Muscle of arm (tissue), 14 donors: ENCODE measurements at places on chromosomes 16 and 17.

DNA sequence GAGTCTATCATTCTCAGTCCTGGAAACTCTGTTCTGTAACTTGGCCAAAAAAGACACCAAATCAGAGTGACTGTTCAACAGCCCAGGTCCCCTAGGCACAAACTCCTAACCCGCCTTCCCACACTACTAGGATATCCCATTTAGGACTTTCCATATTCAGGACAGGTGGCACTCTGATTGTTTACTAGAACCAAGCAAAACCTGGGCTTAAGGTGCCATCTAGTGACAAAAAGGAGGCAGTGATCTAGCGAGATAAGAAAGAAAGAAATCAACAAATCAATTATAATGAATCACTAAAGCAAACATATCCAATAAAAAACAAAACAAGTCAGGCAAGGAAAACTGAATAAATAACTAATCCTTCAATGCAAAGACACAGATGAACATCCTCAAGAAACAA is 203.9 kb downstream of the CEP112 start:
- no peak for DNase-seq

DNA sequence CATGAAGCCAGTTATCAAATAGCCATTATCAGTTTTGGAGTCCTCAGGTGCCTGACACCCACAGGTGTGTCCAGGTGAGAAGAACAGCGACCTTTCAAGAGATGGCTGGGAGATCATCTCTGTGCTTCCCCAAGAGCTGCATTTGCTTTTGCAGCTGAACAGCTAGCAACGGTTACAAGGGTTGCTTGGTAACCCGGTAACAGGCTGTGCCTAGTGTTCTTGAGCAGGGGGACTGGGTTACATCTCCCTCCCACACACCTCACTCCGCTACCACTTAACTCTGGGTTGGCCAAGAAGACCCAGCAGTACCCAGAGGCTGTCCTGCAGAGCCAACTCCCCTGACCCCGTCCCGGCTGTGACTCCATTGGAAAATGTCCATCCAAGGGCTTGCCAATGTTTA is 147.0 kb downstream of the SLC39A11 start:
- DNase-seq: no peak

GRCh38 chr16:976389-976931 is 5.1 kb upstream of the SOX8 start:
- DNase-seq: no peak

DNA sequence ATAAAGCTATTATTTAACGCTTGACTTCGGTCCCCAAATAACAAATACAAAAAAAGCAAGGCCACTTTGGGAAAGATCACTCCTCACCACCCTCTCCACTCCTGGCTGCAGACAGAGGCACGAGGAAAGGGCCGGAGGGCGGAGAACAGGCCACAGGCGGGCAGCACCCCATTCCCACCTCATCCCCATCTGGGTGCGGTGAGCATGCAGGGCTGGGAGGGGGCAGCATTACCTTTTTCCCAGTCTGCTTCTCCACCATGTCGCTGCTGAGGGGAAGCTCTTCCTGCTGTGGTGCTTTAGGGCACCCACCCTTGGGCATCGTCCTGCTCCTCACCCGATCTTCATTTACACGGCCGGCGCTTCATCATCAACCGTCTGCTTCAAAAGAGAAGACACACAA is 99.2 kb downstream of the ZNF778 start:
- DNase-seq: no peak

- no peak for DNase-seq
These were observed 88.4 kb downstream of the USP32 start for GRCh38 chr17:60303406-60304099.

DNA sequence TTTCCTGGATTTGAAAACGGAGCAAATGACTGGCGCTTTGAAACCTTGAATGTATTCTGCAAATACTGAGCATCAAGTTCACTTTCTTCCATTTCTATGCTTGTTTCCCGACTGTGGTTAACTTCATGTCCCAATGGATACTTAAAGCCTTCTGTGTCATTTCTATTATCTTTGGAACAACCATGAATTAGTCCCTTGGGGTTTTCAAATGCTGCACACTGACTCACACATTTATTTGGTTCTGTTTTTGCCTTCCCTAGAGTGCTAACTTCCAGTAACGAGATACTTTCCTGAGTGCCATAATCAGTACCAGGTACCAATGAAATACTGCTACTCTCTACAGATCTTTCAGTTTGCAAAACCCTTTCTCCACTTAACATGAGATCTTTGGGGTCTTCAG is 32.3 kb downstream of the BRCA1 start:
- DNase-seq: no peak

DNA sequence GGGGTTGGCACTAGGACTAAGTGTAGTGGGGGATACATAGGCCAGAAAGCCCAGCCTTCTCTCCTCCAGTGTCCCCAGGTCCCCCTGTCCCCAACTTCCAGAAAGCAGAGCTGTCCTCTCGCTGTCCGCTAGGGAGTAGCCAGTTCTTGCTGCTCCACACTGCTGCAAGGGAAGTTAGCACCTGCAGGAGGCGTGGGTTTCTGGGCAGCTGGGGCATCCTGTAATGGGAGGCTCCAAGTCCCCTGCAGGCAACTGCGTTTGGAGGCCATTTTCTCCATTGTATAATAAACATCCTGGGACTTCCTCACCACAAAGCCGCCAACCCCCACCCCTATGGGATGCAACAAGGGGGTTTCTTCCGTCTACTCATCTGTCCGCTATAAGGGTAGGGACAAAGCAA is 1.7 kb downstream of the RPRML start:
- no peak for DNase-seq

GRCh38 chr16:55256412-55257016 is 67.5 kb upstream of the IRX6 start:
- no peak for DNase-seq

DNA sequence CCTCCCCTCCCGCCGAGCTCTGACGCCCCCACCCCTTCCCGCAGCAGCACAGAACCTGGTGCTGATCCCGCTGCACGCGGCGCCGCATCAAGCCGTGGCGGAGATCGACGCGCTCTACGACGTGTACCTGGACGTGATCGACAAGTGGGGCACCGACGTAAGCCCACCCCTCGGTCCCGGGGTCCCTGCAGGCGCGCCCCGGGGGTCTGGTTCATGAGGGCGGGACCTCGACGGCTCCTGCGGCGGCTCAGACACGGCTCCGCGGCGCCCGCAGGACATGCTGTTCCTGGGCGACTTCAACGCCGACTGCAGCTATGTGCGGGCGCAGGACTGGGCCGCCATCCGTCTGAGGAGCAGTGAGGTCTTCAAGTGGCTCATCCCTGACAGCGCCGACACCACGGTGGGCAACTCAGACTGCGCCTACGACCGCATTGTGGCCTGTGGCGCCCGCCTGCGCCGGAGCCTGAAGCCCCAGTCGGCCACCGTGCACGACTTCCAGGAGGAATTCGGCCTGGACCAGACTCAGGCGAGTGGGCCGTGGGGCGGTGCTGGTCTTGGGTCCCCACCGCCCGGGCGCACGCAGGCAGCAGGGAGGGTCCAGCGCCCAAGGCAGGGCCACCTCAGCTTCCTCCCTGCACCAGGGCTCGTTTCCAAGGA is 1.4 kb downstream of the DNASE1L2 start:
- no peak for DNase-seq

DNA sequence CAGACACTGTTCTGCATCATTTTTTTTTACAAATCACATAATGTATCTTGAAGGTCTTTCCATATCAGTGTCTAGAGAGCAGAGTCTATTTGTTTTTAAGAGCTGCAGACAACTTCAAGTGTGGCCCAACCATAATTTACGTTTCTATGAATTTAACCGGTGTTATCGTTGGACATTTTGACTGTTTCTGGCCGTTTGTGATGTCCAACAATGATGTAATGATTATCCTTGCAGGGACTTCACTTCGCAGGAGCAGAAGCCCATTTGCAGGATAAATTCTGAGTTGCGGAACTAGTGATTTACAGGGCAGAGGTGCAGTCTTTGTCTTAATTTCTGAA is 26.9 kb upstream of the HLF start:
- no peak for DNase-seq

DNA sequence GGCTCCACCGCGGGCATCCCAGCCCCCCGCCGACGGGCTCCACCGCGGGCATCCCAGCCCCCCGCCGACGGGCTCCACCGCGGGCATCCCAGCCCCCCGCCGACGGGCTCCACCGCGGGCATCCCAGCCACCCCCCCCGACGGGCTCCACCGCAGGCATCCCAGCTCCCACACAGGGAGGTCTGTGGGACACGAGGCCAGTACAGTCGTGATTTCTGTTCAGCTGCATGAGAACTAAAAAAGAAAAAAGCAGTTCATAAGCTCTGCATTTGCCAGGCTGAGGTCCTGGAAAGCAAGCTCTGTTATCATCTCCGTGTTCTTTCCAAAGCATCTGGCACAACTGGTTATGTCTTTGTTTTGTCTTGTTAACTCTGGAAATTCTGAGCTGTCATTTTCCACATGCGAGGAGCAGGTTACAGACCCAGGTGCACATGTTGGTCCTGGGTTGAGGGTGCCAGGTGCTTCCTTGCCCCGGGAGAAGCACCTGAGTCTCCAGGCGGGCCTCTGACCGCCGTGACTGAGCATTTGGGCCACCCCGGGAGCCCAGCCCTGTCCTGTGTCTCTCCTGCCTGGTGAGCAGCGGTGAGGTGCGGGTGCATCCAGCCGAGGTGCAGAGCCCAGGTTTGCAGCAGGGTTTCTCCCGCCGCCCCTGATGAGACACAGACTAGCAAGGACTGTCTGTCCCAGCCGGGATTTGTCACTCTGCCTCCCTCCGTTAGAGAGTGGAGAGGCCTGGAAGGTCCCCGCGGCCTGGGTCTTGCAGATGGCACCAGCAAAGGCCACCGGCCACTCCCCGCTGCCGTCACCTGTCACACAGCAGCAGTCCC is 9.9 kb upstream of the WFIKKN1 start:
- DNase-seq: no peak

DNA sequence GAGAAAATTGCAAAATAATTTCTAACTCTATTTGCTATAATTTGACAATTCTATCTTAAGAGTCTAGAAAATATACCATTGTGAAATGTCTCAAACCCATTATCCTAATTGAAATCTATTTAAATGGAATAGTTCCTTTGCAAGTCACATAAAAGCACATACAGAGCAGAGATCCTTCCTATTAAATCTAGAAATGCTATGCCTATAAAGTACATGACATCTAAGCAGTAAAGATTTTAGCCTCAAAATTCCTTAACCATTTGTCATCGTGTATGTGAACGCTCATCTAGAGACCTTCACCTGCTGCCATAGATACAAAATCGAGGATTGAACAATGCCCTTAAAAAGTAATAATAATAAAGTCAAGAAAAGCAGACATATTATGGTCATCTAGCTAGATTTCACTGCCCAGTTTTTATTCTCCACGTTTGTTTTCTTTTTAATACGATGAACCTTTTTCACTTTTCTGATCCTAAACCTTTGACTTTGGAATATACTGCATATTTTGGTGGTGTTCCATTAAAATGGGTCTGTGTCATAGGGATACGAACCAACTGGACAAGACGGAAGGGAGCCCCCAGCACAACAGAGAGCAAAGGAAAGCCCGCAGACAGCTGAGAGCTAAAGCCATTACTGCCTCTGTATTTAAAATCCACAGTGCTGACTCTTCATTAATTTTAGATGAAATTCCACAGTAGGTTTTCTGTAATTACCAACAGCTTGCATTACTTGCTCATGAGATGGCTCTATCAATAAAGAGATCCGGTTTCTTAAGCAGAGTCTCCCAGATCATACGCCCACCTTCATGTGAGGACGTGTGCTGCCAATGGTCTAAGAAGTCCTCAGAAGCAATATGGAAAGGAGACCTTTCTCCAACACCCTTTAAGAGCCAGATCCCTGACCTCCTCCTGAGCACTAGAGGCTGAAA is 17.6 kb downstream of the TEX2 start:
- DNase-seq: no peak

DNA sequence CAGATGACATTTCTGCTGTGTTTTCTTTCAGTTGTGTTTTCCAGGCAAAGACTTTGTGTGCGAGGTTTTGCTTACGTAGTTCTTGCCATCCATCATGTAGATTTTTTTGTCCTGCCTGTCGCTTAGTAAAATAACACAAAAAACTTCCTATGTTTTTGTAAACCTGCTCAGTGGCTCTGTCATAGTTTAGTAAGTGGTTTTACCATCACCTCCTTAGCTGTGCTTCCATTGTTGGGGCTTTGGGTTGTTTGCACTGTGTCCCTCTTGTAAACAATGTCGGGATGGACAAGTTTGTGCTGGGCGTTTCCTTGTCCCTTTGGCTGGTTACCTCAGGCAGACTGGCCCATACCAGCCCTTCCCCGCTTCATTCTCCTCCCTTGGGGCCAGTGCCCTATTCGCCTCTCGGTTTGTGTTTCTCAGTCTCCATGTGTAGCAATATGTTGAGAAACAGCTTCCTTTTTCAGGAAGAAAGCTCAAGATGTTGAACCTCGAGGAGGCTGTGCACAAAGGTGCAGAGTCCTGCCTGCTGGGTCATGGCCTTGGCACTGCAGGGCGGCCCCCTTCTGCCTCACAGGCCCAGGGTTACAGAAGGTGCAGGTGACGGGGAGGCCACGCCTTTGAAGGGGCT is 74.6 kb downstream of the KSR1 start:
- no peak for DNase-seq

- peak; percentile 78 for DNase-seq
These were observed 143.3 kb downstream of the PARN start for GRCh38 chr16:14486520-14487303.

DNA sequence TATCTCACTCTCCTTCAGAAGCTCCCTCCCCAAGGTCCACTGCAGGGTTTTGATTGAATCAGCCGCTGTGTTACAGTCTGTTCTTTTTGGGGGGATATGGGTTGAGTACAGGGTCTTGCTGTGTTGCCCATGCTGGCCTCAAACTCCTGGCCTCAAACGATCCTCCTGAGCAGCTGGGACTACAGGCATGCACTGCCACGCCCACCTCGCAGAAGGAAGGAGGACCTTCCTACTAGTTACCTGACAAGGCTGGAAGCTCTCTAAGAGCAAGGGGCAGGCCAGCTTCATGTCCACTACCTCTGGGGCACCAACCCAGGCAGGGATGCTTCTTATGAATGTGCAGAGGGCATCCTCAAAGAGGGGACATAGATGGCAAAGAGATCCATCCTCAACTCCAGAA is 1.9 kb upstream of the MMP28 start:
- no peak for DNase-seq

- DNase-seq: no peak
These were observed 38.9 kb upstream of the ATP2A3 start for GRCh38 chr17:4003131-4003500.

GRCh38 chr17:40996829-40997228 is 2.9 kb upstream of the KRTAP3-3 start:
- no peak for DNase-seq
